Foreskin keratinocyte (primary cell): ENCODE measurements at places on chromosomes 4 and X. TPM values are rescaled to one million over a fixed set of nuclear protein-coding genes. Genes with fewer than 3 reads are reported as not detected.

Gene FGF5
- total RNA-seq = 4.2 and 5.8 TPM in 2 replicates

Gene CXCL10
- 0.28 and 0.44 TPM in 2 replicates for total RNA-seq

Gene ARHGAP36
- total RNA-seq = not detected in 2 replicates

Gene GLOD5
- not detected in 2 replicates for total RNA-seq

Gene CSN1S1
- total RNA-seq = not detected in 2 replicates

Gene ADGRG4
- total RNA-seq = not detected in 2 replicates

Gene GPR78
- not detected in 2 replicates for total RNA-seq

Gene THAP6
- total RNA-seq = 9.3 and 9.4 TPM in 2 replicates

Gene TACC3
- total RNA-seq = 69.4 and 94.8 TPM in 2 replicates

Gene TLR8
- not detected in 2 replicates for total RNA-seq

Gene MCUB
- 20.7 and 20.9 TPM in 2 replicates for total RNA-seq

Gene IL2
- not detected in 2 replicates for total RNA-seq

Gene CEP135
- total RNA-seq = 10.1 and 10.2 TPM in 2 replicates

Gene AFF1
- total RNA-seq = 16.4 and 19.5 TPM in 2 replicates

Gene PWWP3B
- total RNA-seq = 0.03 and 0.07 TPM in 2 replicates

Gene CT83
- not detected in 2 replicates for total RNA-seq

Gene ABCE1
- 116 and 127 TPM in 2 replicates for total RNA-seq

Gene SHISA3
- not detected in 2 replicates for total RNA-seq

Gene CENPC
- 8.9 and 10.2 TPM in 2 replicates for total RNA-seq

Gene ODAPH
- 0.53 and 0.71 TPM in 2 replicates for total RNA-seq

Gene GPRIN3
- total RNA-seq = not detected in 2 replicates

Gene GLRA2
- total RNA-seq = not detected in 2 replicates

Gene NXF2B
- not detected in 2 replicates for total RNA-seq

Gene GABRQ
- 0.03 and 0.04 TPM in 2 replicates for total RNA-seq

Gene GSX2
- not detected in 2 replicates for total RNA-seq

Gene CDK16
- total RNA-seq = 84.1 and 94.2 TPM in 2 replicates

Gene SRPK3
- 0.03 and 0.04 TPM in 2 replicates for total RNA-seq

Gene GAGE1
- total RNA-seq = not detected in 2 replicates

Gene RASL11B
- 2.3 and 2.5 TPM in 2 replicates for total RNA-seq

Gene PABPC5
- total RNA-seq = not detected in 2 replicates

Gene RNF150
- 0.07 TPM in 1 of 2 replicates, not detected in the other for total RNA-seq

Gene SSX1
- total RNA-seq = not detected in 2 replicates

Gene LRP2BP
- 0.14 and 0.24 TPM in 2 replicates for total RNA-seq

Gene FIP1L1
- 65.6 and 68.8 TPM in 2 replicates for total RNA-seq

Gene CSAG2
- total RNA-seq = not detected in 2 replicates

Gene CA5B
- 2.9 TPM in 2 replicates for total RNA-seq

Gene CACNA1F
- not detected in 2 replicates for total RNA-seq

Gene SH2D1A
- total RNA-seq = not detected in 2 replicates

Gene GUCY1B1
- 0.17 and 0.32 TPM in 2 replicates for total RNA-seq

Gene PROM1
- not detected in 2 replicates for total RNA-seq

Gene MSANTD1
- total RNA-seq = 0.07 TPM in 2 replicates

Gene ERAS
- total RNA-seq = not detected in 2 replicates

Gene NUP62CL
- total RNA-seq = 2.9 and 4.3 TPM in 2 replicates

Gene ZCCHC12
- total RNA-seq = not detected in 2 replicates

Gene SPANXN3
- total RNA-seq = not detected in 2 replicates

Gene PNMA3
- total RNA-seq = not detected in 2 replicates

Gene IL1RAPL1
- 0.11 and 0.48 TPM in 2 replicates for total RNA-seq

Gene HAUS3
- total RNA-seq = 14.1 and 15.2 TPM in 2 replicates

Gene CTAG1B
- total RNA-seq = not detected in 2 replicates

Gene NLRP2B
- not detected in 2 replicates for total RNA-seq

Gene DUSP21
- total RNA-seq = not detected in 2 replicates

Gene FGA
- not detected in 2 replicates for total RNA-seq

Gene GABRG1
- total RNA-seq = not detected in 2 replicates

Gene GAGE12E
- not detected in 2 replicates for total RNA-seq

Gene IL1RAPL2
- 0.14 and 0.37 TPM in 2 replicates for total RNA-seq

Gene KIT
- not detected in 2 replicates for total RNA-seq

Gene DCAF4L1
- total RNA-seq = 0.10 and 0.11 TPM in 2 replicates

Gene HTRA3
- total RNA-seq = not detected in 2 replicates

Gene FAM184B
- not detected in 2 replicates for total RNA-seq
